ENCODE measurements at places on chromosomes 13 and 19. TPM values are rescaled to one million over a fixed set of nuclear protein-coding genes. Genes with fewer than 3 reads are reported as not detected.

- no peak for DNase-seq
Observed at GRCh38 chr19:17294051-17294891, 9.0 kb downstream of the ABHD8 start.

The FBXO27 gene
- total RNA-seq: 28.1 TPM

DNA sequence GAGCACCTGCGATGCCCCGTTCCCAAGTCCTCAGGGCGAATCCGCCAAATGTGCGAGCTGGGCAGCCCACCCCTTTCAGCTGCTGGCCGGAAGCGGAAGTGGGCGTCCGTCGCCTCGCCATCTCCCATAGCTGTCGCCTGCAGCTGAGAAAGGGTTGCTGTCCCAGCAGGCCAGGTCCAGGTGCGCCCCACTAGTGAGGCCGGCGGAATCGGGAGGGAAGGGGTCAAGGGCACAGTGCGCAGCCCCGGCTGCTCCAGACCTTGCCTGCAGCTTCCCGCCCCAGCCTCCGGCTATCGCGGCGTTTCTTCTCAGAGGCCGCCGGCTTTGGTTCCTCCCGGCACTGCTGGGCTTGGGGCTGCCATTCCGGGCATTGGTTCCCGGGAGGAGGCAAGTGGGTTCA lies at the start of gene ZNF177:
TSS of gene ZNF177 (plus strand) at position 109 of the 400 bp plus-strand sequence. CDS start 15,299 bp downstream, outside the sequence.
- DNase-seq: no peak

- no peak for DNase-seq
Observed at GRCh38 chr19:50693064-50693975, 26.3 kb downstream of the SHANK1 start.

Data from mucosa of gallbladder (tissue), 1 donor.